ENCODE measurements at places on chromosomes 12 and 14.
A peak's percentile ranks its signal among the peaks of the same experiment; 100 is the strongest.

- no peak for DNase-seq
Observed at GRCh38 chr14:55477680-55478079, 37.3 kb upstream of the TBPL2 start.

GRCh38 chr14:95833429-95833828 is 43.2 kb upstream of the TUNAR start:
- DNase-seq, result no peak

DNA sequence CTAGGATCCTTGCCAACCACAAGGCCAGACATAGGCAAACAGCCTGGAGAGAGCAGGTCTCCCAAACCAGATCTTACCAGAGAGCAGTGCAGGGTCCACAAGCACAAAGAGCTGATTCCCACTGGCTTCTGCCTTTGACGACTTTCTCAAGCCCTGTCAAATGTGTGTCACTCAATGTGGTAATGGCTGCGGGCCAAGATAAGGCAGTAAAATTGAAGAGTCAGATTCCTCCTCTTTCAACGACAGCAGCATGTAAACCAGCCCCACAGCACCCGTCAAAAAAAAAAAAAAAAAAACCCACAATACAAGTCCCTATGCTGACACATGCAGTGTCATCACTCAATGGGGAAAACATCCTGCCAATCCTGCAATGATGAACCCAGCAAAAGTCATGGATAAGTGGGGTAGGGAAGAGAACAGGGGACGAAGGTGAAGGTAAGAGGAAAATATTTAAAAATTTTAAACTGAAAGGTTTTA is at the start of gene STON2:
STON2 (minus strand) TSS at position 123 of the 477 bp plus-strand sequence. CDS start 1,942 bp downstream, outside the sequence.
- DNase-seq, result no peak

GRCh38 chr12:15556411-15557102 is 232.6 kb downstream of the EPS8 start:
- no peak for DNase-seq

DNA sequence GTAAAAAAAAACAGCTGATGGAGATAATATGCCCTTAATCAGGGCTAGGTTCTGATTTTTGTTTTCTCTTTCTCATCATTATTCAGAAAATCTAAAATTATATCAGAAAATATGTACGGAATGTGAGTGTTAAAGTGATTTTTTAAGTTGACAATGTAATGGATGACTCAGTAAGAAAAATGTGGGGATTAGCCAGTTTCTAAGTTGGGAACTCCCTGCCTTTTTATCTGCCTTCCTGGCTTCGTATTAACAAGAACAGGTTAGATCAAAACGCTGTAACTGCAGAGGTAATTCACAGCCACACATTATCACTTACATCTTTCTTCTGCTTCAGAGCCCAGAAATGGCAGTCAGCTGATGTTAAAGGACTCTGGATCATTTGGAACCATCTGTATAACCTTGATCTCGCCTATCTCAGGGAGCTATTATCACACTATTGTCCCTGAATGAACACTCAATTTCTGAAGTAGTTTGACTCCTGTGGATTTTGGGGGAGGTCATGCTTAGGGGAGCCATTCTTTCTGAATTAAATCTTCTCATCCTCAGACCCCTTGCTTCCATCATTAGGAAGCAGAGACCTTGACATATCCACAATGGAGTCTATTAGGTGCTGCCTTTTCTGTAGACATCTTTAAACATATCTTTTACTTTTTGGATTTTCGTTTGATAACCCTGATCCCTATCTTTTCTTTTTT is 135.7 kb upstream of the SLC16A7 start:
- no peak for DNase-seq

DNA sequence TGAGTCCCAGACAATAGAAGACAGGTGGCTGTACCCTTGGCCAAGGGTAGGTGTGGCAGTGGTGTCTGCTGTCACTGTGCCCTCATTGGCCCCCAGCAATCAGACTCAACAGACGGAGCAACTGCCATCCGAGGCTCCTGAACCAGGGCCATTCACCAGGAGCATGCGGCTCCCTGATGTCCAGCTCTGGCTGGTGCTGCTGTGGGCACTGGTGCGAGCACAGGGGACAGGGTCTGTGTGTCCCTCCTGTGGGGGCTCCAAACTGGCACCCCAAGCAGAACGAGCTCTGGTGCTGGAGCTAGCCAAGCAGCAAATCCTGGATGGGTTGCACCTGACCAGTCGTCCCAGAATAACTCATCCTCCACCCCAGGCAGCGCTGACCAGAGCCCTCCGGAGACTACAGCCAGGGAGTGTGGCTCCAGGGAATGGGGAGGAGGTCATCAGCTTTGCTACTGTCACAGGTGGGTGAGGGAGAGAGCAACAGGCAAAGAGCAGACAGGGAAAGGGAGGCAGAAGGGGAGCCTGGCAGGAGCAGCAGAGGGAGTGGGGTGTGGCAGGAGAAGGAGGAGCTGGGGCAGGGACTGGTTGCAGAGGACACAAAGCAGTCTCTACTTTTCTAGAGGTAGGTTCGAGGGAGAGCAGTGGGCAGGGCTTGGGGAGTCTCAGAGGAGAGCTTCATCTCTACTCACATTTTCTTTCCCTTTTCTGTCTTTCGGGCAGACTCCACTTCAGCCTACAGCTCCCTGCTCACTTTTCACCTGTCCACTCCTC is 452 bp downstream of the INHBE start:
- DNase-seq, result no peak

DNA sequence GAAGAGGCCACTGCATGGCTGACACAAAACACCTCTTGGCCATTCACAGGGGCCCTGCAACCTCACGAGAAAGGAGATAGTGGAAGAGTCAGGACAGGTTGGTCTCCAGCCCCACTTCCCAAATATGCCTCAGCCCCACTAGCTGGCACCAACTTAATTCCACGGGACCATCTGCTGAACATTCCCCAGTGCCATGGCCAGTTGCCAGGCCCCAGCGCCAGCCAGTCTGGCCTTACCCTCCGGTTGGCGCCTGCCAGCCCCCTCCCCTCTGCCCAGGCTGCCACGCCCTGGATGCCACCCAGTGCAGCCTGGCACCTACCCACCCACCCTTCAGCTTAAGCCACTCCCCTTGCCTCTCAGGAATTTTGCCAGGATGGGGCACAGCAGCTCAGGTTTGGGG is 21.2 kb upstream of the HSPB8 start:
- DNase-seq, result no peak

GRCh38 chr12:49277466-49277865 is 12.6 kb downstream of the TUBA1C start:
- DNase-seq, result no peak

DNA sequence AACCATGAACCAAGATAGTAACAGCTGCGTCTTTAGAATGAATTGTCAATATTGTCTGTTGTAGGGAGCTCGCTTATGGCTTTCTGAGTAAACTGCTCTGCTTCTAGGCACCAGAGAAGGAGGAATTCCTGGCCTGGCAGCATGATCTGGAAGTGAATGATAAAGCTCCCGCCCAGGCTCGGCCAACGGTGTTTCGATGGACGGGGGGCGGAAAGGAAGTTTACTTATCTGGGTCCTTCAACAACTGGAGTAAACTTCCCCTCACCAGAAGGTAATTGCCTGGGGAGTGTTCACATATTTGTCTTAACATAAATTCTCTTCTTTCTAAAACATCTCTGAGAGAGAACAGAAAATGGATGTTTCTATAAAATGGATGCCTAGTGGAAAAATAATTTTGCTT is 4.3 kb downstream of the PRKAB1 start:
- no peak for DNase-seq

DNA sequence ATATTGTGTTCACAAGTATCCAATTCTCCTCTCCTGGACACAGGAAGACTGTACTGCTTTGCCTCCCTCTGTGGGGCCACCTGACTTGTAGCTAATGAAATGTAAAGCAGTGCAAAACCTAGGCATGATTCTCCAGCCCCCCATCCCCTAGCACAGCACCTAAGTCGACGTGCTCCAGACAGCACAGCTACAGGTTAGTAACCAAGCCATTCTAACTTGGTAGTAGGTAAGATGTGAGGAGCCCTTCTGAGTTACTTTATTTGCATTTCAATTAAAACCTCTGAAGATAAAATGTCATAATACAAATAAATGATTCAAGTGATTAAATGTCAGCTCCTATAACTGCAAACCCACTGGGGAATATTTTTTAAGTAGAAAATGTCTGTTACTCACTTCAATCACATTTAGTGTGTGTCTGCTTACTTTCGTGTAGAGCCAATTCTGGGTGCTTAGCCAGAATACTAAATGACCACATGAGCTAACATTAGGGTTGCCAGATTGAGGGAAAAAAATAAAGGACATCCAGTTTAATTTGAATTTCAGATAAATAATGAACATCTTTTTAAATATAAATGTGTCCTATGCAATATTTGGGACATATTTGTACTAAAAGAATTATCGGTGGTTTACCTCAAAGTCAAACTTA is 64.8 kb upstream of the HIF1A start:
- no peak for DNase-seq

- no peak for DNase-seq
Observed at GRCh38 chr12:55712700-55713415, 3.0 kb upstream of the BLOC1S1 start.

DNA sequence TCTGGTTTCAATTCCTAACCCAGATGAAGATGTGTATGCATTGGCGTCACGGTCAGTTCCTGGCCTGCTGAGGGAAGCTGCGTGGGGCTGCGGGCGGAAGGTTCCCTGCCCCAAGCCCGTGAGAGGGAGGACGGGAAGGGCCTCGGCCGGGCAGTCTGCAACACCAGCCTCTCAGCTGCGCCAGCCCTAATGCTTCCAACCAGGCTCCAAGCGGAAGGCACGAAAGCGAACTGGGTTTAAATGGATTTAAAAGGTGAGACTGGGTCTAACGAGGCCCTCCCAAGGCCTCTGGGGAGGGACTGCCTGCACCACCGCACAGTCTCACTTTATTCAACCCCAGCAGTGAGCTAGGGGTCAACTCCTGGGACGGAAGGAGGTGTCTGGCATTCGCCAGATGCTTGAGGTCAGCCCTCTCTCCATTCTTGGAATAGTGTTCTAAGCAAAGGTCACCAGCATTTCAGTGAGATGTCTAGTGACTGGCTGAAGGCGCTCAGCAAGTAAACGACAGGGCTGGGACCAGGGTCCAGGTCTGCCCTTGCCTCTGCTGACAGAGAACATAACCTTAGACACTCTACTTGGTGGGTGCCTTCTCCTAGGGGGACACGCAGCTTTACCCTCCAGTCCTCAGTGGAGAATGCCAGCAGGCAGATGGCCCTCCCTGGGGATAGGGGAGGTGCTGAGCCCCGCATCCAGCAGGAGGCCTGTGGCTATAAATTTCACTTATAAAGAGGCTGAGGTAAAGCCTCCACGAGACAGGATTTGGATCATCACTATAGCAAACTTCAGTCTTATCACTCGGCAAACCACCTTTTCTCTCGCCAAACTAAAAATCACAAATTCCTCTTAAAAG is 92.2 kb downstream of the PIWIL1 start:
- no peak for DNase-seq

DNA sequence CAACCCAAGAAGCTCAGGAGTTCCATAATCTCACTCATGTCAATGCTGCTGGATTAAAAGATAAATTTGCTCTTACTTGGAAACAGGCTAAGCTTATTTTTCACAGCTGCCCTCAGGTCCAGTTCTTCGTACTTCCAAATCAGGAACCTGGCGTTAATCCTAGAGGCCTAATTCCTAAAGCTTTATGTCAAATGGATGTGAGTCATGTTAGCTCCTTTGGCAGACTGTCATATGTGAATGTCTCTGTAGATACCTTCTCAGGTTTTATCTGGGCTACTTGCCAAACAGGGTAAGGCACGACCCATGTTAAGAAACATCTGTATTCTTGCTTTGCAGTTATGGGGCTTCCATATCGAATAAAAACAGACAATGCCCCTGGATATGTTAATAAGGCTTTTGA is 504.6 kb downstream of the ALG10 start:
- no peak for DNase-seq

DNA sequence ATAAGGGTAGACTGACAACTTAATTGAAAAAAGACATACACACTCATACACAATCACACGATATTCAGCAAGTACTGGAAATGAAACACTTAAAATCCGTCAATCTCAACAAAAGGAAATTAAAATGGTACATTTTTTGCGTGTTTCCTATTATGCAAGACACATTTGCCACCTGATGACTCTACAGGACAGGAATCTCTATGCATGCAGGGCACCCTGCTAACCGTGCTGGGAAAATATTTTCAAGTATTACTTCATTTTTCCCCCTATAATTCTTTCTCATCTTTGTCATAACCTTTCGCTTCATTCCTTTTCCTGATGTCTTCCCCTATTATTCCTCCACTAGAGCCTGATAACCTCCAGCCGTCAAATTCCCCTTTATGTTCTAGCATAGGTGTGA is 150.2 kb downstream of the TMEM132D start:
- DNase-seq, result no peak

- no peak for DNase-seq
Observed at GRCh38 chr14:93017898-93018297, 94.9 kb downstream of the CHGA start.

- DNase-seq, result no peak
Observed at GRCh38 chr12:114221136-114221833, 184.7 kb downstream of the TBX5 start.

DNA sequence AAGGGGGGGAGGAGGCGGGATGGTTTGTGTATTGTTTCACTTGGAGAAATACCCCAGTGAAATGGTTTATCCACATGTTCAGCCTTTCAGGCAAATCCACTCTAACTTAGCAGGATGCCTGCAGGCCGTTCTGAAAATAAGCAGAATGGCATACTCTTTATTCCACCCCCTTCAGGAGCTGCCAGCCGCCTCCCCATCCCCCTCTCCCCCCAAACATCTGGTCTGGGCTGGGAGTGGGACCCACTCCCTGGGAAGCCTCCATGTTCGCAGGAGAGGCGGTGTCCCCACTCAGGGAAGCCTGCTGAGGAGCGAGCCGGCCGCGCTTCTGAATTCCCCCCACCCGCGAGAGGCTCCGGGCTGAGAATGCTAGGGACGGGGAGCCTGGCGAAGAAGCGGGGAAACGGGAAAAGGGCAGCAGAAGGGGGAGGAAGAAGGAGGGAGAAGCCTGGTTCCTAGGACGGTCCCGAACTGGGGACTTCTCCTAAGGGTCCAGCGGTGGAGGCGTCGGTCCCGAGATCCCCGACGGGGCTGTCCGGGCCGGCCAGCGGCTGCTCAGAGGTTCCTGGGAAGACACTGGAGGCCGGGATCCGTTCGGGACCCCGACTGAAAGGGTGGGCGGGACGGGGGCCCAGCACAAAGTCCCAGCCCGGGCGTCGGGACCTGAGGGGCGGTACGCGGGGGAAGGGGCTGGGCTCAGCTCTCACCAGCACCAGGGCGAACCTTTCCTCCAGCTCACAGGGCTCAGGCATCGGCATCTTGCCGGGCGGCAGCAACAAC is 666 bp downstream of the FMNL3 start:
- peak; percentile 14 for DNase-seq

DNA sequence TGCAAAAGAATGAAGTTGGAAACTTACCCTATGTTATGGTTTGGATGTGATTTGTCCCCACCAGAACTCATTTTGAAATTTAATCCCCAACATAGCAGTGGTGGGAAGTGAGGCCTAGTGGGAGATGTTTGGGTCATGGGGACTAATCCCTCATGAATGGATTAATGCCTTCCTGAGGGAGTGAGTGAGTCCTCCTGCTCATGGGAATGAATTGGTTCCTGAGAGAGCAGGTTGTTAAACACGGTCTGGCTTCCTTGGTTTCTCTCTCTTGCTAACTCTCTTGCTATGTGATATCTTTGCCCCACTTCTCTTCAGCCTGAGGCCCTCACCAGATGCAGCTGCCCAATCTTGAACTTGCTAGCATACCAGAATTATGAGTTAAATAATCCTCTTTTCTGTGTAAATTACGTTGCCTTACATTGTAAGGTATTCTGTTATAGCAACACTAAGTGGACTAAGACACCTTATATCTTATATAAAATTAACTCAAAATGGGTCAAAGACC is 22.2 kb upstream of the CCDC91 start:
- DNase-seq, result no peak

- DNase-seq, result peak; percentile 51
Observed at GRCh38 chr12:25959071-25959961, 834 bp downstream of the RASSF8 start.

All from progenitor cell of endocrine pancreas (in vitro differentiated cells).